ENCODE measurements at places on chromosomes 5 and 9.

DNA sequence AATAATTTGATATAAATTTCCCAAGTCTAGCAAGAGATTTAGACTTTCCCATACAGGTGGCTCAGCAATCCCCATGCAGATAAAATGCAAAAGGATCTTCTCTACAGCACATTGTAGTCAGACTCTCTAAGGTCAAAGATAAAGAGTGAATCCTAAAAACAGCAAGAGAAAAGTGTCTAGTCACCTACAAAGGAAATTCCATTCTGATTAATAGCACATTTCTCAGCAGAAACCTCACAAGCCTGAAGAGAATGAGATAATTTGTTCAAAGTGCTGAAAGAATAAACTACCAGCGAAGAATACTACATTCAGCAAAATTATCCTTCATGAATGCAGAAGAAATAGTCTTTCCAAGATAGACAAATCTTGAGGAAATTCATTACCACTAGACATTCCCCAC is 493.3 kb downstream of the PRELID2 start:
- no peak for DNase-seq
- H3K27me3 ChIP-seq = no peaks in the 10 kb centered on the region
- no peaks in the 10 kb centered on the region for H3K36me3 ChIP-seq
- H3K27ac ChIP-seq = no peak overlapping the region
- H3K4me3 ChIP-seq = no peak overlapping the region

DNA sequence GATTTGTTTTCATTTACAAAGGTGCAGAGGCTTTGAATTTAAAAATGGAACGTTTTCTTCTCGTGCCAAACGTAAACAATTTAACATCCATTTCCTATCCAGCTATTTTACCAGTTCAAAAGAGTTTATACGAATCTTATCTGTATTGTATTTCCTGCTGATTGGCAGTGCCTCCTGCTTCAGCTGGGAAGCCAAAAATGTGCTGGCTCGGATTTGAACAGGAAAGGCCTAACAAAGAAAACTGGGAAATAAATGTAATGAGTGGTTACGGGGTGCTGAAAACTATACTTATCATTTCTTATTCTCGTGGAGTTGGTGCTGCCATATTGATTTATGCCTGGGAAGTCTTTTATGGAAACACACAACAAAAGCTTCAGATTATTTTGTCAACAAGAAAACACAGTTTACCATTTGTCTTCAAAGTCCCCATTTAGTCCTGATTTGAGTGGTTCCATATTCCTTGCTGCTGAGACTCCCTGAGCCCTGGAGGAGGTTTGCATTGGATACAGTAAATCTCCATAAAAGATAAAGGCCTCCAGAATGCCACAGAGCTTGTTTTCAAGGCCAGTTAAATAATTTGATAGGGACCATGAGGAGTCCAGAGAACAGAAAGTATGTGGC is 507.4 kb downstream of the RASEF start:
- no peak for DNase-seq
- H3K27me3 ChIP-seq = no peaks in the 10 kb centered on the region
- H3K27ac ChIP-seq = no peak overlapping the region
- no peak overlapping the region for H3K4me3 ChIP-seq

DNA sequence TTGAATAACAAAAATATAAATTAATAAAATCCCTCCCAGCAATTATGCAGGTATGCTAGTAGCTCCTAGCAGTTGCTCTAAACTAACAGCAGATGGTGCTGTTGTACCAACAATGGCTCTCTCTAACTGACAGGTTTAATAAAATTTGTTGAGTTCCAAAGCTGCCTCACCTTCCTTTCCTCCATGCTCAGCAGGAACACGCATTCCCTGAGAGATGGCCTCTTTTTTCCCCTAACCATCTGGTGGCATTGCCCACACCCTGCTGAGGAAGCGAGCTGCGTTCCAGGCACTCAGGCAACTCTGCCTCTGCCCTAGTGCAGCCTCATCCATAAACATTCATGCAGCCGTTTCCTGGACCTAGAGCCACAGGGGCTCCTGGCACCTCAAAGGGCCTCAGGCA is 106.2 kb downstream of the KLHL3 start:
- no peaks in the 10 kb centered on the region for H3K27me3 ChIP-seq
- H3K4me1 ChIP-seq = no peaks in the 10 kb centered on the region
- no peak overlapping the region for H3K27ac ChIP-seq

DNA sequence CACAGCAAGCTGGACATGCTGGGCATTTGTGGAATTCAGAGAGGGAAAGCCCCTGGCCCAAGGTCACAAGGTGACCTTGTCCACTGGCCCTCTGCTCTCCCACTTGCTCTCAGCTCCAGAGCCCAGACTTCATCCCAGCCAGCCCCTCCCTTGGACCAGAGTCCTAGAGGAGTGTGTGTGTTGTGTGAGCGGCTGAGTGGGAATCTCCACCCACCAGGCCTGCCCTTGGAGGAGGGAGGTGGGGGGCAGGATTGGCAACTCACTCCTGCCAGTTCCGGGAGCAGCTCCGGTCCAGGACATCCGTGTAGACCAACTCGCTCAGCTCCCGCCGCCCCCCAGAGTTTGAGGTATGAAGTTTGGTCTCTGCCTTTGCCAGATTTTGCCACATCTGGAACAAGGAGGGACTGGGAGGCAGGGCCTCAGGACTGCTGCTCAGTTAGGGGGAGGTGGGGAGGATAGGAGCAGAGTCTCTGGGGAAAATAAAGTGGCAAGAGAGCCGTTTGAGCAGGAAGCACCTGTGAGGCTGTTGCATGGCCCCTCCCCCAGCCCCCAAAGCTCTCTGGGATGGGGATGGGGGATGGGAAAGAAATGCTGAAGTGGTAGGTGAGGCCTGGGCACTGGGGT is 1.4 kb downstream of the MZB1 start:
- H3K27me3 ChIP-seq = no peaks in the 10 kb centered on the region
- peaks cover 91% of the 10 kb centered on the region for H3K4me1 ChIP-seq
- peak overlapping the region; percentile 86 for H3K27ac ChIP-seq
- peak; percentile 89 for DNase-seq
- no peaks in the 10 kb centered on the region for H3K36me3 ChIP-seq
